ENCODE measurements at places on chromosomes 12 and 14.

- no peak for DNase-seq
Measured at GRCh38 chr12:54215989-54216796, 27.4 kb upstream of the SMUG1 start.

DNA sequence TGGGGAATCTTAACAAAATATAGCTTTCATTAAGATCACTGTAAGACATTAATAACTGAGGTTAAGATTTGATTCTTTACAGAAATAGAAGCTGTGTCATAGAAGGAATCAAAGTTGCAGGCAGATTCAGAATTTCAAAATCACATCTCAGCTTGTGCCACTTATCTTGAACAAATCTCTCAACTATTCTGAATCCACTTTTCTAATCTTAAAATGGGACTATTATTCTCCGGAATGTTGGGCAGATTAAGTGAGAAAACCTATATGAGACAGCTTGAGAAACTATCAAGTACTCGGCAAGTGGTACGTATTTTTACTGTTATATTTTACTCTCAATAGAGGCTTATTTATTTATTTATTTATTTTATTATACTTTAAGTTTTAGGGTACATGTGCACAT, 28.4 kb downstream of the PZP start:
- no peak for DNase-seq

DNA sequence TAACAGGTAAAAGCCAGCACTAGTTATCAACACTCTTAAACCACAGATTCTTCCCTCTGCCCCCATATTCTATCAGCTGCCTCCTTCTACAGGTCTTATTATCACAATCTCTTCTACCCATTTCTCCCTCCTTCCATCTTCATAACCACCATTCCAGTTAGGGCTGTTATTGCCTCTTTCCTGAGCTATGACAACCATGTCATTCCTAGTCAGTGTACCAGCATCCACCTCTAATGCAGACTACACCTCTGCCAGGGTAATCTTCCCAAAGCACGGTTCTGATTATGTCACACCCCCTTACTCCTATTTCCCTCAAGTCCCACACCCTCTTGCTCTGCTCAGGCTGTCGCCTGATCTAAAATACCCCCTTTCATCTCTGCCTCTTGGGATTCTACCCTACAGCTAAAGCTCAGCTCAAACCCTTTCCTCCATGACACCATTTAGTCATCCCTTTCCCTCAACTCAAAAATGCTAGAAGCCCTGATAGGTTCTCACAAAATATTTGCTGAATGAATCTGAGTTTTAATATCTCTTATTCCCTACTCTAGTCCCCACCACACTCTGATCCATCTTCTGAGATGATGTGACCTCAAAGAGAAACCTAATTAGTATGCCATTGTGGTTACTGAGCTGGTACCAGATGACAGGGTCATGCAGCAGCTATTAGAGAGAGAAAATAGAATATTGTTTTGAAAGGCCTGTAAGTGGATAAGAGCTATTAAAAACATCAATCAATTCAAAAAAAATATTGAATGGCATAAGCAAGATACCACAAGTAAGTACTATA, 11.7 kb downstream of the RACGAP1 start:
- no peak for DNase-seq

DNA sequence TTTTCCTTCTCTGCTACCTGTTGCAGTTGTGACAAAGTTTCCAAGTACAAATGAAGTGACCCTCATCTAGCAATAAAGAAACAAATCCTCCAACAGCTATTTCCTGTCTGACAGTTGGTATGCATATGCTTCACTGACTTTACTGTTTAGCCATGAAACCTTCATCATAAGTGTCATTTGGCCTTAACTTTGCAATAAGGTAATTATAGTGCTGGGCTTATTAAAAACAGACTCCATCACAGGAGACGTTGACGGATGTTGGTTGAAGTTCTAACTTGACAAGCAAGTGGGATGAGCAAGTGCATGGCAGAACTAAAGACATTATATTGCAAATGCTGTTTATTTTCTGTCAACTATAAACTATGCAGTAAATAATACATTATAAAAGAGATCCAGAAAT, 425.2 kb downstream of the RPS29 start:
- DNase-seq: no peak

GRCh38 chr14:100694579-100695422, 31.9 kb upstream of the DLK1 start:
- no peak for DNase-seq

All from neuronal stem cell (in vitro differentiated cells).